ENCODE measurements at places on chromosomes 13 and 19.

GRCh38 chr13:26601669-26602068 lies 44.2 kb downstream of the WASF3 start:
- peak; percentile 43 for DNase-seq

- no peak for DNase-seq
Observed at GRCh38 chr13:38767506-38768265, 80.8 kb downstream of the FREM2 start.

- no peak for DNase-seq
Observed at GRCh38 chr19:33488826-33489225, 32.8 kb downstream of the PEPD start.

GRCh38 chr13:111912991-111913760 lies 153.8 kb upstream of the SOX1 start:
- no peak for DNase-seq

DNA sequence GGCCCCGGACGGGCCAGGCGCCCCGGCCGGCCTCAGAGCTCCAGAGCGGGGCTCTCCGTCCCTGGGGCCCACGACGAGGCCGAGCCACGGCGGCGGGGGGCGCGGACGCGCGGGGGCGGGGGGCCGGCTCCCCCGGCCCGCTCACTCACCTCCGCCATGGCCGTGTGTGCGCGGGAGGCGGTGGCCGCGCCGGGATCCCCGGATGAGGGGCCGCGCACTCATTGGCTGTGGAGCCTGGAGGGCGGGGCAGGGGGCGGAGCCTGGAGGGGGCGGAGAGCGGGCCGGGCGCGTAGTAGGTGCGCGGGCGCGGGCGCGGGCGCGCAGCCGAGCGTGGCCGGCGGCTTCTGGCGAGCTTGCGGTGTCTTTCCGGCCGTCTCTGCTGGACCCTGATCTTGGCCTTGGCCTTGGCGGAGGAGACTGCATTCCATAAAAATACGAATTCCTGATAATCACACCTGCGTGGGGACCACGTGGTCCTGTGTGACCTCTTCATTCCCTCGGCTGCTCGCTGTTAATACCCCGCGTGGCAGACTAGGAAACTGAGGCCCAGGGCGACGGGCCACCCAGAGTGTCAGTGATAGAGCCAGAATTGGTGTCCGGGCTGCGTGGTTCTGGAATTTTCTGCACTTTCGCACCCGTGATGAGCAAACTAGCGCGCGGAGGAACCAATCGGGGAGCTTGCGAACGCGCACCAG lies at the start of gene MIER2:
TSS of gene MIER2 (minus strand) at position 172 of the 695 bp plus-strand sequence. CDS start at position 158, 14 bp downstream.
- peak; percentile 71 for DNase-seq
